Vagina (tissue), 2 donors: ENCODE measurements at places on chromosomes 6 and 20. TPM values are rescaled to one million over a fixed set of nuclear protein-coding genes. Genes with fewer than 3 reads are reported as not detected.

Gene SLC22A2
- not detected for total RNA-seq

Gene ZNF334
- 5.4 TPM for total RNA-seq

Gene OLIG3
- not detected for total RNA-seq

Gene TSPYL1
- 41.0 TPM for total RNA-seq

Gene ENPP1
- 14.7 TPM for total RNA-seq

Gene ZSCAN12
- total RNA-seq, result 5.9 TPM

DNA sequence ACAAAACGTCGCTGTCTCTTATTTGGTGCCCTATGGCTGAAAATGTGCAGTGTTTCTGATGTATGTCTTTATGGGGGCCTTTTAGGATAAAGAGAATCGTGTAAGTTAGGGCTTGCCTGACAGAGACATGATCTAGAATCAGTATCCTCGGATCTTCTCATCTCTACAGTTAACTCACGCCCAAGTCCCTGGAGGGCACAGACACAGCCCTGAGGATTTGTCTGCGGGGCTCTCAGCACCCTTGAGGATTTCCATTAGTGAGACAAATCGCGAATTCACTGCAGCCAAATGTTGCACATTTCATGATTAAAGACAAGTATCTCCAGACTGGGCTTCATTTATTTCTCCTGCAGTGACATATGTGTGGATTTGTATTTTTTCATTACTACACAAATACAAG is 552.7 kb downstream of the C6orf118 start:
- no peak overlapping the region for H3K4me3 ChIP-seq
- DNase-seq, result no peak
- H3K27ac ChIP-seq, result no peak overlapping the region
- no peaks in the 10 kb centered on the region for H3K4me1 ChIP-seq
- H3K27me3 ChIP-seq, result no peaks in the 10 kb centered on the region

DNA sequence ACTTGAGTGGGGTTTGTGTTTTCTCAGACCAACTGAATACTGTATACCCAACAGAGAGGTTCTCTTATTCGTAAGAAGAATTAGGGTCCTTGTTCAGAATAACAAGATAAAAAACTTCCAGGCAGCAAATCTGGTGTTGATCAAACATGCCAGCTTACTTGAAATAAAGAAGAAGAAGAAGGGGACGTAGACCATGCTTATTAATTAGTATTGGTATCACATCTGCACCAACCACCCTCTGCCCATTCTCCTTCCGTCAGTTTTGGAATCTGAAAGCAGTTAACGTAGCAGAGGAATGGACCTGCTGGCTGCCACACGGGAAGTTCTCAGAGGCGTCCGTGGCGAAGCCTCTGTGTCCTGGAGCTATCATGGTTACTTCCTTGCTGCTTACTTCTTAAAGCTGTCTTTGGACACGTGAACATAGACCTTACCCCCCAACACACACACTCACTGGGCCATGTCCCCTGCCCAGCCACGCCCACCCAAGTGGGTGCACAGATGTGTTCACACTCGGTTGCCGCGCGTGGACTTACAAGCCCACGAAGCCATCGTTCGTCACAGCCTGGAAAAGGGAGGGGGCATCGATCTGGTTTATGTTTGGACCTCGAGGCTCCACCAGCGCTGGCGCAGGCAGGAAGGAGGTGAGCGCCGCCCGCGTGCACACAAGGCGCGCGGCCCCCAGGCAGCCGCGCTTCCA is 4.1 kb upstream of the DLL1 start:
- H3K27ac ChIP-seq, result no peak overlapping the region
- peak; percentile 81 for DNase-seq
- peaks cover 7% of the 10 kb centered on the region for H3K27me3 ChIP-seq
- no peaks in the 10 kb centered on the region for H3K36me3 ChIP-seq
- H3K4me1 ChIP-seq, result peaks cover 49% of the 10 kb centered on the region
- H3K4me3 ChIP-seq, result peak overlapping the region; percentile 58

DNA sequence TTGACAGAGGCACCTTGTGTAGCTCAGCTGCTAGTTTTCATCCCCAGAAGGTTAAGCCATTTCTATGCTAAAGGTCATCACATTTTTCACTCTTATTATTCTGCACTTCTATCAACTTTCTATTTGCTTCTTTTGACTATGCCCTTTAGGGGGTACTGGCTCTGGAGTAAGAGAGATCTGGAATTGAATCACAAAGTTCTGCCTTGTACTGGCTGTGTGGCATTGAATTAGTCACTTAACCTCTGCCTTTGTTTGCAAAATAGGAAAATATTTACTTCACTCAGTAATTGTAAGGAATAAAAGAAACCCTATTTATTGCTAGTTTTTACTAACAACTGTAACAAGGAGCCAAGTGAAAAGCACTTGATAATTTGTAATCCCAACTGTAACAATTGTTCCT is 56.8 kb upstream of the MTRF1L start:
- H3K4me1 ChIP-seq, result no peaks in the 10 kb centered on the region
- no peaks in the 10 kb centered on the region for H3K36me3 ChIP-seq
- DNase-seq, result no peak
- H3K27ac ChIP-seq, result no peak overlapping the region

DNA sequence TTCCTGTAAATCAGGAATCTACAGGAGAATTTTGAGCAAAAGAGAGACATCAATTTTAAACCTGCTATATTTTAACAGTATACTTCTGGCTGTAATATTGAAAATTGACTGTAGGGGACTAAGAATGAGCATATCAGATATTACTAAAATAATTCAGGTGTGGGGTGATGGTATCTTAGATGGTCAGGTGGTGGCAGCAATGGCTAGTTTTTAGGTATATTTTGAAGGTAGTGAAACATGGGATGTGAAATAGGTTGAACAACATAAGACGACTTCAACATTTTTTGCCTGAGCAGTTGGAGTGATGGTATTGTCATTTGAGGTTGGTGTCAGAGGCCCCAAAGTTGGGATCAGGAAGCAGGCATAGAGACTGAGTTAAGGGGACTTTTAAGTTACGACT is 32.1 kb downstream of the FAM83B start:
- no peaks in the 10 kb centered on the region for H3K4me1 ChIP-seq
- no peaks in the 10 kb centered on the region for H3K27me3 ChIP-seq
- no peak for DNase-seq
- H3K4me3 ChIP-seq, result no peak overlapping the region

DNA sequence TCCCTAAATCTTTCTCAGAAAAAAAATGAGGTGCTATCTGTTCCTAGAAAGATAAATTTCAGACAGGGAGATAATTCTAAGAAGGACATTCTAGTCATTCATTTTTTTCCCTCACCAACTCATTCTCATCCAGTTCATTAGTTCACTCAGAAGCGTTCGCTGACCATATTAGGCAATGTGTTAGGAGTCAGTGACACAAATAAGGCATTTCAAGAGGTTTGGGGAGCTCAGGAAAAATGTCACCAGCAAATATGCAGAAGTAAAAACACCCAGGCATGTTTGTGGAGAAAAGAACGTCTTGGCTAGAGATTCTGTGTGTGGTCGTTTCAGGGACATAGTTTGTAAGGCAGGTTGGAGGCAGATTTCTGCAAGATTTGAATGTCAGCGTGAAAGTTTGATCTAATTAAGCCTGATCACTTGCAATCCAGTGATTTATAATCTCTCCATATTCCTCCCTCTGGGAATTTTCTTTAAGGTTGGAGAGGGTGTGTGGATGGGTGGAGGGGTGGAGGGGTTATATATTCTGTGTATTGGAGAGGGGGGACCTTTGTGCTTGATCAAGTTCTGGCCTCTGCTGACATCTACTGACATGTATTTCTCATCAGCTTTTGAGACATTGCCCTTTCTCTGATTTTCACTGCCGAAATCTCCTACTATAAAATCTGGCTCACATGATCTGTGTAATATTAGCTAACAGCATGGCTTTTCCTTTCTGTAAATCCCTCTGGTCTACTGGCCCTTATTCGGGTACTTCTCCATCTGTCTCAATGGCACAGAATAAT is 3.6 kb downstream of the MYCT1 start:
- H3K27ac ChIP-seq, result no peak overlapping the region
- H3K36me3 ChIP-seq, result no peaks in the 10 kb centered on the region
- no peak for DNase-seq
- no peaks in the 10 kb centered on the region for H3K4me1 ChIP-seq
- no peaks in the 10 kb centered on the region for H3K27me3 ChIP-seq
- no peak overlapping the region for H3K4me3 ChIP-seq

GRCh38 chr6:168778201-168778600 is 337.2 kb downstream of the SMOC2 start:
- no peak overlapping the region for H3K4me3 ChIP-seq
- no peaks in the 10 kb centered on the region for H3K36me3 ChIP-seq
- no peaks in the 10 kb centered on the region for H3K4me1 ChIP-seq
- no peaks in the 10 kb centered on the region for H3K27me3 ChIP-seq

DNA sequence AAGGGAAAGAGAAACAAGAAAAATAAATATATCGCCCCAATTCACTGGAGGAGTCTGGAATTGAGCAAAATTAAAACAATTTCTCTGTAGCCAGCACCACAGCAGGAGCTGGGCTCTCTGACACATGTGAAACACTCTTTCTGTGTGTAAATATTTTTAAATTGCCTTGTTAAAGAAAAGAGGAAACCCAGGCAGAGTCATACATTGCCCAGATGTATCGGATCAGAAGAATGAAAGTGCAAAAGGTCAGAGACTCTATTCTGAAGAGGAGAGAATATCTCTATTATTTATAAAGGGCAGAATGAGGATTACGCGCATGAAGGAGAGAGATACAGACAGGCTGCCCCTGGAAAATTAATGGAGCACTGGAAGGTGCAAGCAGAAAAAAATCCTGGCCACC is 127.0 kb upstream of the MAN1A1 start:
- no peaks in the 10 kb centered on the region for H3K4me1 ChIP-seq
- no peak overlapping the region for H3K4me3 ChIP-seq
- peak overlapping the region; percentile 14 for H3K27ac ChIP-seq
- no peaks in the 10 kb centered on the region for H3K36me3 ChIP-seq
- no peak for DNase-seq

- no peak for DNase-seq
- no peak overlapping the region for H3K4me3 ChIP-seq
- no peak overlapping the region for H3K27ac ChIP-seq
- H3K4me1 ChIP-seq, result no peaks in the 10 kb centered on the region
- H3K36me3 ChIP-seq, result no peaks in the 10 kb centered on the region
- no peaks in the 10 kb centered on the region for H3K27me3 ChIP-seq
These were observed 161.3 kb upstream of the GGTLC1 start for GRCh38 chr20:24149881-24150307.
